ENCODE measurements at places on chromosomes 4 and X.

DNA sequence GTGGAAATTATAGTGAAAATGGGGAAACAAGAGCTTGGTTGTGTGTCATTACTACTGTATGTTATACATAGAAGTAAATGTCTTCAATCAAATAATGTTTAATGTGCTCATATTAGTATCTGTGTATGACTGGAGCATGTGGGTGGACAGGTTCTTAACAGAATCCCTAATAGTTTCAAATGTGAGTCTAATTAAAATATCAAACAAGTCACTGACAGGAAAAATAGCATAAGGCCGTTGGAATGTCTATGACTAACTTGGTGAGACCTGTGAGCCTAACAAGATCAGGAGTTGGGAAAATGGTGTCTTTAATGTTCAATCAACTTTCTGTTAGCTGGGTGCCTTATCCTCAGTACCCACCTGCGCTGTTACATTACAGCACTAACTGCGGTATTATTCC, 6.2 kb upstream of the CXCL3 start:
- no peak for DNase-seq

DNA sequence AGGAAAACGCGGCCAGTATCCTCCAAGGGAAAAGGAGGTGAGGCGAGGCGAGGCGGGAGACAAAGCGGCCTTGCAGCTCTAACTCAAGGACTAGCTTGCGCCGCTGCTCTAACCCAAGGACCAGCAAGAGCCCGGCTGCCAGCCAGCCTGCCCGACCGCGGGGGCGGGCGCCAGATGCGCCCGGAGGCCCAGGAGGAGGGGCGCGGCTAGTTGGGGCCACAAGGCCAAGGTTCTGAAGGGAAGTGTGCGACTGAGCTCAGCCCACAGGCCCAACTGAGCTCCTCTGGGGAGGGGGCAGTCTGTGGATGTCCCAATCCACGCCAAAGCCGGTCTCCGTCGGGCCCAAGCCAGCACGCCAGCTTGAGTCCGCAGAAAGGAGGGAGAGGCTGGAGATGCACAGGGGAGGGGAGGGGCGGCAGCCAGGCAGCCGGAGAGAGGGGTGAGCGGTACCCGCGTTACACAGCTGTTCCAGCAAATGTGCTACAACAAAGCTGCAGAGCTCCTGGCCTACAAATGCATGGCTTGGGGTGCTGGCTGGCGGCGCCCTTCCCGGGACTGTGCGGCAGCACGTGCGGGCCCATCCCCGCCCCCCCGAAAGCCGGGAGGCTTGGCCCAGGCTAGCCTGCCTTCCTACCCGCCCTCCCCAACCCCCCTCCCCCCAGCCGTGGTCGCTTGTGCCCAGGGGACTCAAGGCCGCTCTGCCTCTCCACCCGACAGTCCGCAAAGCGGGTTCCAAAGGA, 637 bp downstream of the AMER1 start:
- DNase-seq, result no peak

GRCh38 chrX:41733939-41734338, 10.0 kb downstream of the GPR82 start:
- no peak for DNase-seq

DNA sequence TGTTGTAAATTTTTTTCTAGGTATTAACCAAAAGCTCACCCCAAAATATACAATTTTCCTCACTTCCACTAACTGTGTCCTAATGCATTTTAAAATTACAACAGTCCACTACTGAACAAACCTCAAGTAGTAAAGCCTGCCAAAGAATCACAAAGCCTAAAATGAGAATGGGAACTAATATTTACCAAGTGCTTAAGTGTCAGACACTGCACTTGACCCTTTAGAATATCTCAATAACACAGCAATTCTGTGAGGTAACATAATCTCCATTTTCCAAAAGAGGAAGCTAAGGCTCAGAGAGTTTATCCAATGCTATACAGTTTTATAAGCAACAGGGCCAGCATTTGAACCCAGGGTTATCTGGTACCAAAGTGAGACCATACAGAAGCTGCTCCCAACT, 4.9 kb downstream of the SLC9A7 start:
- no peak for DNase-seq

- no peak for DNase-seq
Measured at GRCh38 chrX:141180851-141181250, 3.9 kb upstream of the LDOC1 start.

DNA sequence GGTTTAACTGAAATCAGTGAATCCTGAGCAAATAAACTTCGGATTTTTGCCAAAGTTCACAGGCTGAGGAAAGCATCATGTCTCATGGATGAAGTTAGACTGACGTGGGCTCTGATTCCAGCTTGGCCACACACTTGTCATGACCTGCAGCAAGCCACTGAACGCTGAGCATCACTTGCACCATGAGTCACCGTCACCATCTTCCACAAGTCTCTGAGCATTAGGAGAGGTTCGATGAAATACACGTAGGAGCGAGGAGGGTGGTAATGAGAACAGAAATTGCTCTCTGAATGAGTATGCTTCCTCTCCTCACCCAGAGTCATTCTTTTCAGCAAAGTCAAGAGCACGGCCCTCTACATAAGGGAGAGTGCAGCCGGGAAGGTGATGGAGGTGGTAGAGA, 3.8 kb upstream of the TRIML2 start:
- DNase-seq, result no peak

All from stimulated activated CD8-positive, alpha-beta memory T cell treated with anti-CD3 and anti-CD28 coated beads, Interleukin-4, amount 100 ng/mL, for 1 hour (primary cell).